NCI-H526 (cell line): ENCODE measurements at places on chromosomes 2 and 18.

DNA sequence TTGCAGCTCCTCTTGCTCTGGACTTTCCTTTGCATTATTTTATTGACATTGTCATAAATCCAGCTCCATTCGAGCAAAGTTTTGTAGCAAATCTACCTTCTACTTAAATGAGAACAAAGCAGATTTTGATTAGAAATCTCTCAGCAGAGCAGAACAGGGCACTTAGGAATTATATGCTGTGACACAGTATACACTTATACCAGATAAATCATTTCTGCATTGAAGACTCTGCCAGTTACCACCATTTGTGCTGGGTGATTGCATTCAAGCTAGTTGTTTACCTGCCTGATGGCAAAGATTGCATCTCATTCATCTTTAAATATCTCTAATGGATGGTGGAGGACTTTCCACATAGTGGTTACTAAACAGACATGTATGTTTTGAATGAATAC is 441.7 kb upstream of the HNMT start:
- DNase-seq, result no peak

DNA sequence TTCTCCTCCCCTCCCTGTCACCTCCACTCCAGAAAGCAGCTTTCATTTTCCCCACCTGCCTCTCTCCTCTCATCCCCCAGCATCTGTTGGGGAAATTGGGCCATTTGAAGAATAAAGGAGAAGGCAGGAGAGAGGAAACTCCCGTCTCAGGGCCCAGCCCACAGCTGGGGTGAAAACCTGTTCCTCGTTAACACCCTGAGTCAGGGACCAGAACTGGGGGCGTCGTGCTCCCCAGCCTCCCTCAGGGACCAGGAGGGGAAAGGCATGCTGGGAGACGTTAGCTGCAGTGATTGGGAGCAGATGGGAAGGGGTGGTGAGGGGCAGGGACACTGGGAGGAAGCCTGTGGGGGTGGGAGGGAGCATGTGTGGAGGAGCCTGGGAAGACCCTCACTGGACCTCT is 251.3 kb downstream of the DYSF start:
- DNase-seq, result no peak

DNA sequence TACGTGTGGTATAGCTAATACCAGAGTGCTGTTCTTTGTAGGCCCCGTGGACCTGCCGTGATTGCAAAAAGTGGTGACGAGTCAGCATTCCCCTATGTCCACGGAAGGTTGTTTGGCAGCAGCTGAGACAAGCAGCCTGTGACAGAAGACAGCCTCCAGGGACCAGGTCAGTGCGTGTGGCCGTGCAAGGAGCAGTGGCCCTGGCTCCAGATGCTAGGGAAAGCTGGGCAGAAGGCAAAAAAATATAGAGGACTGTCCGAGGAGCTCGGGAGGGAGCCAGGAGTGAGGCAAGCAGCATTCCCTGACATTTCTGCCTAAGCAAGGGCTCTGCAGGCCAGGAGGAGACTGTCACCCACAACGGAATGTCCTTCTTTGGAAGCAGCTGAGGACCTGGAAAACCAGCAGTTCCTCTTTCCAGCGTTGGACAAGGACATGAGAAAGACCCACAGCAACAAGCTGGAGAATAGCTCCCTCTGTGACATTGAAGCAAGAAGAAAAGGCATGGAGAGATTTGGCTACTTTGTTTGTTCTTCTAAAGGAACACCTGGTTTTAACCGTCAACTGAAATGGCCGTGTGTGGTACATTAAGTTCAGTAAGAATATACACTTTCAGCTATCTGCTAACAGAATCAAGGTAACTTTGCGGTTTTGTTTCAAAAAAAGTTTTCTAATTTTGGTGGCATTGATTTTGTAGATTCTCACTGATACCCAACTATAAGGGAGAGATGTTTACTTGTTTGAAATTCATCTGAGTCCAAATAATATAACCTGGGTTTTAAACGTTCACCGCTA is 58.3 kb downstream of the NPAS2 start:
- DNase-seq, result no peak

GRCh38 chr2:95275151-95275515 is 884 bp downstream of the PROM2 start:
- no peak for DNase-seq

DNA sequence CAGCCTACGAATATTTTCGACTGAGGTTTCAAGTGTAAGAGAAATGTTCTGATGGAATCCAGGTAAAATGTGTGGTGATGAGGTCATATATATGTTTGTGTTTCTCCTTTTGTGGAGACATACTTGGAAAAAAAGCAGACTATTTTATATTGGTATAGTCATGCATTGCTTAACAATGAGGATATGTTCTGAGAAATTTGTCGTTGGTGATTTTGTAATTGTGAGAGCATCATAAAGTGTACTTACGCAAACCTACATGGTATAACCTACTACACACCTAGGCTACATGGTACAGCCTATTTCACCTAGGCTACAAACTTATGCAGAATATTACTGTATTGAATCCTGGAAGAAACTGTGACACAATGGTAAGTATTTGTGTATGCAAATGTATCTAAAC is 1849.9 kb upstream of the CELF4 start:
- DNase-seq, result peak; percentile 37

DNA sequence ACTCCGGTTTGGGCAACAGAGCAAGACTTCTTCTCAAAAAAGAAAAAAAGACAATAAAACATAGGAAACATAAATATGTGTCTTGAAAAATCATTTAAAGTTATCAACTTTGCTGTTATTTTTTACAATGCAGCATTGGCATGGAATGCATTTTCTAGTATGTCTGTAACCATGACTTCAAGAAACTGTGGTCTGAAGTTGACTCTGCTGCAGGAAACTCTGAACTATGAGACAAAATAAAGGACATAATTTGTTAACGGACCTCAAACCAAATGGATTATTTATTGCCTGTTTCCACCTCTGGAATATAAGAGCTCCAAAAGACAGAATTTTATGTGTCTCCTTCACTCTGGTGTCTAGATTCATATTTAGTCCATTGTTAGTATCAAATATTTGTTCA is 79.1 kb downstream of the TRIB2 start:
- no peak for DNase-seq

- no peak for DNase-seq
Measured at GRCh38 chr2:142586693-142587580, 290.5 kb upstream of the KYNU start.

GRCh38 chr2:120949027-120949956 is 213.6 kb downstream of the GLI2 start:
- DNase-seq, result no peak

GRCh38 chr2:201152517-201152916 is 30.4 kb upstream of the CASP10 start:
- no peak for DNase-seq

DNA sequence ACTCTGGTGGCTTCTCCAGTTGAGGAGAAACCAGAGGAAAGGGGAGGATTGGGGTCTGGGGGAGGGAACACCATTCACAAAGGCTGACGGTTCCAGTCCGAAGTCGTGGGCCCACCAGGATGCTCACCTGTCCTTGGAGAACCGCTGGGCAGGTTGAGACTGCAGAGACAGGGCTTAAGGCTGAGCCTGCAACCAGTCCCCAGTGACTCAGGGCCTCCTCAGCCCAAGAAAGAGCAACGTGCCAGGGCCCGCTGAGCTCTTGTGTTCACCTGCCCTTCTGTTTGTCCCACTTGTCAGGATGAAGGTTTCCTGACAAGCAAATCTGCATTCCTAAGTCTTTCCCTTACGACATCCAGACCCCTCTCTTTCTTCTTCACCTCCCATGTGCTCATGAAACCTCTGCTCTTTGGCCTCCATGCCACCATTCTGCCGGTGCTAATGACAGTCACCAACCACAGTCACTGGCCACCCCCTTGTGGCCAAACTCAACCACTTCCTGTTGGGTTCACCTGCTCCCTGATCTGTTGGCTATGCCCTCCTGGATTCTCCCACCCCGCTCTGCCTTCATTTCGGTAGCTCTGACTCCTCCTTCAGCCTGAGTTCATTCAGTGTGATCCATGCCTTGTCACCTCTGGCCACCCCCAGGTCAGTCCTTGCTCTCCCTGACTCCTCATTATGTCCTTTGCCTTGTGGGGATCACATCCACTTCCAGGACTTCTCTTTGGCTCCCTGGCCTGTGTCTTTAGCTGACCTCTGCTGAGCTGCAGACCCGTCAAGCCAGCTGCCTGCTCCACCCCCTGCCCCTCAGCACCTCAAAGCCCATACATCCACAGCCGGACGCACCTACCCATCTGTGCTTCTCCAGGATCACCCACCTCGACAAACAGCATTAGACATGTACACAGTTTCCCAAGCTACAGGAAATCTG is 17.6 kb downstream of the EMX1 start:
- DNase-seq, result peak; percentile 33

DNA sequence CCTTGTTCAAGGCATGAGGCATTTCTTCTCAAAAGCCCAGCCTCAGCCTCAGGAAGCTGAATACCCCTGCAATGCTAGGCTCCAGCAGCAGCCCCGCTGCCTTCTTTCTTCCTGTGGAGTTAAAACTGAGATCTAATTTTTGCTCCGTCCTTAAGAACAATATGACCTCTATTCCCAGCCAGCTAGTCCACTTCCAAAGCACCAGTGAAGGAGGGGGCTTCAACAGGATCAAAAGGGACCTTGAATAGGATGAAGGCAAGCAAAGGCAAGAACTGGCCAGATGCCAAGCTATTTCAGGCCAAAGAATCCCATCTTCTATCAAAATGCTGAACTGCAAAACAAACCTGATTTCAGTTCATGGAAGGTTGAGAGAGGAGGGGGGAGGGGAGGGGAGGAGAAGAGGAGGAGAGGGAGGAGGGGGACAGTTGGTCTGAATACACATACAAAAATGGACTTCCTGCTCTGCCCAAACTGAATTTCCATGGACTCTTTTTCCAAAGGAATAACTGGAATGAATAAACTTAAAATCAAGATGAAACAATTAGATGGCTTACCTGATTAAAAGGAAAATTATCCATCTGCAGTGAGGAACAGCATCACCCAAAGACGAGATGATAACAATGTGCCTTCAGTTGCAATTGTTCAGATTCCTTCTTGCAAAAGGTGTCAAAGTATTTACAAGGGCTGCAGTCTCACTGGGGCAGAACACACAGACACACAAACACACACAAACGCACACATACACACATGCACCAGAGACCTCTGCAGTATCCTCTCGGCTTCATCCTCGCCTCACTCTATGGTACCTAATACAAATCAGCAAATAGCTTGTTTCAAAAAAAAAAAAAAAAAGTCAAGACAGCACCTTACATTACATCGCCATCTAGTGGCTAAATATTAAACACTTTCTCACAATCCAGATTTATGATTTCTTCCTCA is at the start of gene SCN1A:
TSS of gene SCN1A (minus strand) at position 804 of the 939 bp plus-strand sequence. CDS start 54,399 bp downstream, outside the sequence.
- peak; percentile 78 for DNase-seq
